SK-N-DZ (cell line): ENCODE measurements at places on chromosomes 16 and 17.

DNA sequence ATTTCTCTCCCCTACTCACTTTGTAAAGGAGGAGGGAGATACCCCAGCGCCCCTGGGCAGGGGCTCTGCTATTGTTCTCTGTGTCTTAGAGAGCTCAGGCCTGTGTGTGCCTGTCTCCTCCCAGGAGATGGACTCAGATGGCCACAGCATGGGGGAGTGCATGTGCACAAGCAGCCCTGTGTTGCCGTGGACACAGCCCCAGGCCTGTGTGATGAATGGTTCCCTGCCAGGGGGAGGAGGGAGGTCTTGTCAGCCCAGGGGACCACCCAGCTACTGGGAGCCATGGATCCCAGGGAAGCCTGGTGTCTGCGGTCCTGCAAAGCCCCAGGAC, 26.3 kb downstream of the GINS2 start:
- DNase-seq, result no peak

- no peak for DNase-seq
Measured at GRCh38 chr17:74530831-74531150, 484 bp downstream of the CD300LB start.

DNA sequence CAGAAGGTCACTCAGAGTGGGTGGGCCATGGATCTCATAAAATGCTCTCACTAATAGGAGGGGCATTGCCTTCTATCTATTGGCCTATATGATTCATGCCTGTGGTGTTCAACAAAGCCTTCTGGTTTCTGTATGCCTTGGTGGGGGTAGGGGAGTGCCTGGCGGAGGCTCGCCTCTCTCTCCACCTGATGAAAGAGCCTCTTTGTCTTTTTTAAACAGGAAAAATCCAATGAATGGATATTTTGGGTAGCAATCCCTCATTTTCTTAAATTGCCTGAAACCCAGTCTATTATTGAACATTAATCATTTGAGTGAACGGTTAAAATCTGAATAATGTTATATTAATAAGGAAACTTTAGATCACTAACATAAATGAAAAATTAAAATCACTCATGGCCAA, 90.6 kb downstream of the TOX3 start:
- no peak for DNase-seq

DNA sequence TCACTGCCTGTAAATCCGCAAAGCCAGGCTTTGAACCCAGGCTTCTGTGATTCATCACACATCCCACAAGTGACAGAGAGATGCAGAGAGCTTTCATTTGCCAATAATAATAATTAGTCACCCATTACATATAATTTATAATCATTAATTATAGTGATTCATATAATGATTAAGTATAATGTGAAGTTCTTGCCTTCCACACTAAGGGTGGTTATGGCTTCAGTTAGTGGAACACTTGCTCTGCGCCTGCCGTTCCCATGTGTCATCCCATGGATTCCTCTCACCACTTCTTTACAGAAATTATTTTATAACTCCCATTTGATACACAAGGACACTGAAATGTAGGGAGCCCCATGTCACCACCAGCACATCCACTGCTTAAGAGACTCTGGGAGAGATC, 39.8 kb upstream of the XYLT1 start:
- DNase-seq, result no peak

- no peak for DNase-seq
Measured at GRCh38 chr17:57566721-57567120, 178.4 kb downstream of the CCDC182 start.

GRCh38 chr17:70774339-70775117, 605.2 kb downstream of the KCNJ2 start:
- no peak for DNase-seq

GRCh38 chr16:11585460-11586377, 1.0 kb downstream of the LITAF start:
- no peak for DNase-seq

DNA sequence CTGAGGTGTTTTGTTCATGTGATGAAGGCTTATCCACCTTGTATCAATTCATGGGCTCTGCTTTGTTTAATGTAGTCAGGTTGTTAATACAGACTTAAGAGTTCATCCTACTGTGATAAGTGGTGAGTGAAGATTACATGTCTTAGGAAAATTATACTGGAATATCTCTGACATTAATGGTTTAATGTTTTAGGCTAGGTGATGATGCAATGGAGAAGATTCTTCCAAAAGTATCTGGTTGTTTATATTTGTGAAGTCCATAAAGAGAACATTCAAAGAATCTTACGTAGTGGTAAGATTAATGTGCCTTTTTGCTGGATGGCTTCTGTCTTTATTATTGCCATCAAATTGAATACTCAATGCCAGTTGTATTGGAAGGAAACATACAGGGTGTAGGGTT, 236.4 kb downstream of the BCAS3 start:
- no peak for DNase-seq

- DNase-seq, result no peak
Measured at GRCh38 chr16:48629016-48629415, 19.0 kb upstream of the N4BP1 start.

GRCh38 chr17:57281887-57282286, 25.6 kb downstream of the MSI2 start:
- no peak for DNase-seq
